ENCODE measurements at places on chromosomes 5 and 9.

DNA sequence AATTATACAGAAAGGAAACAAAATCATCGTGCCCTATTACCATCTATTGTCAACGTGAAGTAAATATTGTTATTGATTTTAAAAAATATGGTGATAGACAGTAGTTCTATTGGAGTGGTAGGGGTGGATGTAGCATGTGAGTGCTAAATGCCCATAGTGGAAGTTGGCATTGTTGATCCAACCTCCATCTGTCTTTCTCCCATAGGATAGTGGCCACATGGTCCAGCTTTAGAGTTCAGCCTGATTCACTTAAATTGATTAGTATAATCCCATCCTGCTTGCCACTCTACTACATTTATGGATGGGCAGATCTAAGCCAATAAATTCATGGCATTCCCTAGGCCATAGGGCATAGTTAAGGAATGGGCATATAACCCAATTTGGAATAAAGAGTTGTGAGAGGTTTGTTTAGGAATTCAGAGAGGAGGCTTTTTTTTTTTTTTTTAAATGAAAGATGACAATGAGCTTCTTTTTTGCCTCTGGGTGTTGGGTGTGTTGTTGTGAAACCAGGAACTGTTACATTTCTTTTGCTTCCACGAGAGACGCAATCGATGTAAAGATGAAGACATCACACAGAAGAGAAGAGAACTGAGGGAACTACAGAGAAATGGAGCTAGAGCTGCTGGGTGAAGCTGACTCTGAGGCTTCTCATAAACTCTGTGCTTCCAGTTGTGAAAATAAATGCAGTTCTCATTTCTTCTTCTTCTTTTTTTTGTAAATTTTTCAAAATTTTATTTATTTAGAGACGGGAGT lies 12.5 kb upstream of the CHD1 start:
- no peak overlapping the region for H3K4me3 ChIP-seq
- H3K4me1 ChIP-seq, result peaks cover 84% of the 10 kb centered on the region
- no peak for DNase-seq
- H3K36me3 ChIP-seq, result no peaks in the 10 kb centered on the region
- peak overlapping the region; percentile 82 for H3K27ac ChIP-seq
- H3K27me3 ChIP-seq, result no peaks in the 10 kb centered on the region

GRCh38 chr9:133448487-133448972 lies 11.2 kb upstream of the CACFD1 start:
- no peak overlapping the region for H3K27ac ChIP-seq
- H3K4me1 ChIP-seq, result no peaks in the 10 kb centered on the region
- DNase-seq, result no peak
- H3K27me3 ChIP-seq, result no peaks in the 10 kb centered on the region
- no peaks in the 10 kb centered on the region for H3K36me3 ChIP-seq

DNA sequence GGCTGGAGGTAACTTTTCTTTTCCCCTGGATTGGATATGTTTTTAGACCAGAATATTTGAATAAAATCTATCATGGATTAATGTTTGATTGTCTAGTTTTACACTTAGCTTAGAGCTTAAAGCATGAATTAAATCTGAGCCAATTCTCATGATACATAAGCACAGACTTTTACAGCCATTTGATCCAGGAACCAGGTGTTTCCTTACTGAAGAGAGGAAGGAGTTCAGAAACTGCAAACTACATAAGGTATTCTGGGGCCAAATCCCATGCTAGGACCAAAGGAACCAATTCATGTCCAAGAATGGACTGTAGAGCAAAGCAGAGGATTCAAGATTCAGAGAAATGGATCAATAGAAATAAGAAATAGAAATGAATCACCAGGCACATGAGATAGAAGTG lies 360.4 kb upstream of the ZNF608 start:
- no peaks in the 10 kb centered on the region for H3K36me3 ChIP-seq
- no peak for DNase-seq
- H3K4me3 ChIP-seq, result no peak overlapping the region
- H3K4me1 ChIP-seq, result no peaks in the 10 kb centered on the region

- peaks cover 88% of the 10 kb centered on the region for H3K27me3 ChIP-seq
- no peaks in the 10 kb centered on the region for H3K4me1 ChIP-seq
- H3K27ac ChIP-seq, result no peak overlapping the region
- H3K36me3 ChIP-seq, result no peaks in the 10 kb centered on the region
- DNase-seq, result no peak
- no peak overlapping the region for H3K4me3 ChIP-seq
These were observed 20.9 kb downstream of the CDHR2 start for GRCh38 chr5:176570044-176570443.

DNA sequence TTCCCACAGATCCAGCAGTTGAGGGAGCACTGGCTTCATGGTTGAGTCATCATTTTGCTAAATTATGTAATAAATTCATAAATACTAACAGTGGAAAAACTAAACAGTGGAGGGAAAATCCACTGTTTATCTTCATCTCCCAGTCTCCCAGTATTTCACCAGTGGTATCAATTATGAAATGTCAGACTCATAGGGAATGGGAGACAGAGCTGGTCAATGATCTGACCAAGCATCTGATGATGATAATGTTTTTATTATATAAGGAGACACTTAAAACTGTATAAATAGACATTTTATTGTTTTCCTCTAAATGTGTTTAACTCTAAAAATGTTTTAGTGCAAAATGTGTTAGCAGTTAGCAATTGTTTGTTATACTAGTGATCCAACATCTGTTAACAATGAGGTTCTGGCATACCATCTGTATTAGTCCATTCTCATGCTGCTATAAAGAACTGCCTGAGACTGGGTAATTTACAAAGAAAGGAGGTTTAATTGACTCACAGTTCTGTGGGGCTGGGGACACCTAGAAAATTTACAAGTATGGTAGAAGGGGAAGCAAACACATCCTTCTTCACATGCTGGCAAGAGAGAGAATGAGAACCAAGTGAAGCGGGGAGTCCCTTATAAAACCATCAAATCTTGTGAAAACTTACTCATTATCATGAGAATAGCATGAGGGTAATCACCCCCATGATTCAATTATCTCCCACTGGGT lies 11.8 kb upstream of the REEP5 start:
- no peak overlapping the region for H3K4me3 ChIP-seq
- no peak for DNase-seq
- no peak overlapping the region for H3K27ac ChIP-seq
- H3K27me3 ChIP-seq, result no peaks in the 10 kb centered on the region
- peaks cover 13% of the 10 kb centered on the region for H3K4me1 ChIP-seq

DNA sequence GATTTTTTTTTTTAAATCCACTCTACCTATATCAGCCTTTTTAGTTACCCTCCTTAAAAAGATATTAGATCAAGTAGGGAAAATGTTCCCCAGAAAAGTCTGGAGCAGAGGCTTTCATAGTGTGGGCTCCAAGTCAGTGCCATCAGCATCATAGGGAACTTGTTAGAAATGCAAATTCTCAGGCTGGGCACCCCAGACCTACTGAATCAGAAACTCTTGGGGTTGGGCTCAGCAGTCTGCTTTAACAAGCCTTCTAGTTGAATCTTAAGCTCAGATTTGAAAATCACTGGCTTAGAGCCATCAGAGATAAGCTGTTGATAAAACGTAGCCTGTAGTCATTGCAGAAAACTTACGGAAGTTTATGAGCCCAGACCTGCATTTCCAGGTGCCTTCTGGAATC lies 140.1 kb downstream of the TMEM38B start:
- H3K27ac ChIP-seq, result no peak overlapping the region
- peaks cover 7% of the 10 kb centered on the region for H3K4me1 ChIP-seq
- H3K27me3 ChIP-seq, result no peaks in the 10 kb centered on the region

DNA sequence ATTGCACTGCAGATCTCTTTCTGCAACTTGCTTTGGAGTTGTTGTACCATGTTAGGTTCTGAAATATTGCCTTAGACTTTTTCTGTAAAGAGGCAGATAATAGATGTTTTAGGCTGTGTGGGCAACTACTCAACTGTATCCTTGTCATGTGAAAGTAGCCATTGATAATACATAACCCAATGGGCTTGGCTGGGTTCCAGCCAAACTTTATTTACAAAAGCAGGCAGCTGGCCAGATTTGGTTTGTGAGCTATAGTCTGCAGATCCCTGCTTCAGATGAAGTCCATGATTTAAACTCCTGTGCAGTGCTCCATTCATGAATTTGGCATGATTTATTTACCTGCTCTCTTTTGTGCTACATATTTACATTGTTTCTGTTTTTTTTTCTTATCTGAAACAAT lies 300.4 kb downstream of the IRX2 start:
- no peak overlapping the region for H3K4me3 ChIP-seq
- H3K36me3 ChIP-seq, result no peaks in the 10 kb centered on the region
- peaks cover 32% of the 10 kb centered on the region for H3K27me3 ChIP-seq
- no peaks in the 10 kb centered on the region for H3K4me1 ChIP-seq
- no peak for DNase-seq
- no peak overlapping the region for H3K27ac ChIP-seq

- peak overlapping the region; percentile 96 for H3K4me3 ChIP-seq
- no peak for DNase-seq
- peaks cover 27% of the 10 kb centered on the region for H3K4me1 ChIP-seq
- H3K27me3 ChIP-seq, result peaks cover 7% of the 10 kb centered on the region
- no peak overlapping the region for H3K27ac ChIP-seq
These were observed 1.2 kb downstream of the SRFBP1 start for GRCh38 chr5:121962958-121963357.

- no peaks in the 10 kb centered on the region for H3K36me3 ChIP-seq
- DNase-seq, result peak; percentile 59
- peaks cover 23% of the 10 kb centered on the region for H3K4me1 ChIP-seq
- peak overlapping the region; percentile 81 for H3K27ac ChIP-seq
- H3K4me3 ChIP-seq, result peak overlapping the region; percentile 29
- H3K27me3 ChIP-seq, result peaks cover 22% of the 10 kb centered on the region
These were observed 20.4 kb upstream of the IER5L start for GRCh38 chr9:129198319-129199043.

- H3K4me3 ChIP-seq, result no peak overlapping the region
- H3K27ac ChIP-seq, result no peak overlapping the region
- H3K36me3 ChIP-seq, result no peaks in the 10 kb centered on the region
- no peak for DNase-seq
- H3K27me3 ChIP-seq, result peaks cover 38% of the 10 kb centered on the region
These were observed 8.5 kb upstream of the AMBP start for GRCh38 chr9:114086607-114087006.

DNA sequence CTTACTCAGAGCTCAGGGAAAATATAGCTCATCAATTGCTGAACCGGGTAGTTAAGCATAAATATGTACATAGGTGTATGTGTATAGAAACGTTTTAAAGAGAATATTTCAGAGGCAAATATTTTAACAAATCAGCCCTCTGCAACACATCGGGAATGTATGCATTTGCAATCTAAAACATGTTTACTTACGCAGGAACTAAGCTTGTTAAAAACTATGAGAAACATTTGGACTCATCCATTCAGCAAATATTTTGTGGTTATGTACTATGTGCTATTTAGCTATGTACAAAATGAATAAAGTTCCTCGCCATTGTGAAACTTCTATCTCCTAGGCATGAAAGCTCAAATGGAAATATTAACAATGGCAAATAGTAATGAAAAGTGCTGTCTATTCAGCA lies 469.9 kb downstream of the ARHGEF28 start:
- H3K27me3 ChIP-seq, result no peaks in the 10 kb centered on the region
- peaks cover 19% of the 10 kb centered on the region for H3K4me1 ChIP-seq
- no peak for DNase-seq
- no peak overlapping the region for H3K27ac ChIP-seq
- H3K36me3 ChIP-seq, result no peaks in the 10 kb centered on the region

- peak overlapping the region; percentile 45 for H3K4me3 ChIP-seq
- peak overlapping the region; percentile 81 for H3K27ac ChIP-seq
- no peaks in the 10 kb centered on the region for H3K36me3 ChIP-seq
These were observed 18.0 kb upstream of the DUSP1 start for GRCh38 chr5:172788771-172789686.

DNA sequence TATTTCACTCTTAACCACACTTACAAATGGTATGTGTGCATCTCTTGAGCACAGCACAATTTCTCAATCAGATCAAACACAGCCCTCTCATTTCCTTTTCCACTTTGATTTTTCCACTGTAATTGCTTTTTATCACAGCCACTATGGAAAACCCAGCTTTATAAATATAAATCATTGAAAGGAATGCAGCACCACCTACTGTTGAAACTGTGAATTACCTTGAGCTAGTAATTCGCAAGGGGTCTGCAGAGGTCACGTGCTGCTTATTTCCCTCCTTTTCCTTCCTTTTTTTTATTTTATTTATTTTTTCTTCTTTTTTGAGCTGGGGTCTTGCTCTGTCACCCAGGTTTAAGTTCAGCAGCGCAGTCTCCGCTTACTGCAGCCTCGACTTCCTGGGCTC lies 76.9 kb downstream of the CDH6 start:
- peaks cover 27% of the 10 kb centered on the region for H3K27me3 ChIP-seq
- peaks cover 8% of the 10 kb centered on the region for H3K4me1 ChIP-seq
- H3K4me3 ChIP-seq, result no peak overlapping the region

DNA sequence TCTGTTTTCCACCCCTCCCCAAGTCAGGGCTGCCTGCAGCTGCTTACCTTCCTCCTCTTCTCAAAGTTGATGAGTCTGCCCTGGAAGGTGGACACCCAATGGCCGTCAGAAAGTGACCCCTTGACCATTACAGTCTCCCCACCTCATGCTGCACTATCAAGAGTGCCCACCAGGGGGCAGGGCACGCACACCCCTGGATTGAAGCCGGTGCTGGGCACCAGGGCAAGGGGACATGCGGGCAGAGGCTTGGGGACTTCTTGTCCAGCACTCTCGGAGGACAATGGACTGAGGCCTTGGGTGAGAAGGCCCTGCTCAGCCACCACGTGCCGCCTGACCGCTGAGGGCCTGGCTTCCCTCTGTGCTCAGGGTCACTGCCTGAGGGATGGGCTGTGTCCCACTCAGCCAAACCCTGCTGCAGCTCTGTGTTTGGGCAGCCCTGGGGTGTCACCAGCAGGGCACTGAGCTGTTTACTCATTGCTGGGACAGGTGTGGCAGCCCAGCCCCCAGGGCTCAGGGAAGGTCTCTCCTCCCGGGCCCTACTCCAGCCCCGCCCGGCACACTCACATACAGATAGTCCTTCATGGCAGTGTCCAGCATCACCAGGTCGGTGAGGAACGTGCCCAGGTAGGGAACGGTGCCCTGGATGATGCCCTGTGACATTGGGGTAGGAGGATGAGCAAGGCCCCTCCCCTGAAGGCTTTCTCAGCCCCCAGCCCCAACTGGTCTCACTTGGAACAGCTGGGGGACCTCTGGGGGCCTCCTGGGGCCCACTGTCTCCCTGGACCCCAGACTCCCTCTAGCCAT lies 17.7 kb downstream of the RALGDS start:
- no peak overlapping the region for H3K4me3 ChIP-seq
- peaks cover 17% of the 10 kb centered on the region for H3K4me1 ChIP-seq
- H3K36me3 ChIP-seq, result peaks cover 97% of the 10 kb centered on the region
- peak overlapping the region; percentile 9 for H3K27ac ChIP-seq
- DNase-seq, result peak; percentile 70

GRCh38 chr5:121976979-121977378 lies 15.2 kb downstream of the SRFBP1 start:
- no peaks in the 10 kb centered on the region for H3K27me3 ChIP-seq
- H3K36me3 ChIP-seq, result peaks cover 14% of the 10 kb centered on the region
- no peak for DNase-seq
- no peak overlapping the region for H3K27ac ChIP-seq
- H3K4me1 ChIP-seq, result peaks cover 12% of the 10 kb centered on the region
